ENCODE measurements at places on chromosomes 13 and 19. TPM values are rescaled to one million over a fixed set of nuclear protein-coding genes. Genes with fewer than 3 reads are reported as not detected.
A peak's percentile ranks its signal among the peaks of the same experiment; 100 is the strongest.

- no peak for DNase-seq
Measured at GRCh38 chr19:13770013-13770635, 4.1 kb upstream of the C19orf53 start.

GRCh38 chr13:48009284-48009683 lies 8.2 kb upstream of the SUCLA2 start:
- no peak for DNase-seq

GRCh38 chr19:23665651-23666410 lies 21.2 kb downstream of the ZNF675 start:
- no peak for DNase-seq

- peak; percentile 10 for DNase-seq
Measured at GRCh38 chr13:75850916-75851315, 214.8 kb downstream of the LMO7 start.

GRCh38 chr13:68160466-68160865 lies 930.3 kb upstream of the PCDH9 start:
- DNase-seq, result no peak

GRCh38 chr19:58054901-58055874 lies 3.9 kb upstream of the ZNF135 start:
- DNase-seq, result no peak

GRCh38 chr19:48654299-48655059 lies 8.5 kb upstream of the CA11 start:
- DNase-seq, result peak; percentile 40

GRCh38 chr13:111620166-111620565 lies 299.7 kb downstream of the TEX29 start:
- DNase-seq, result no peak

- no peak for DNase-seq
Measured at GRCh38 chr13:37118016-37118415, 12.6 kb upstream of the CSNK1A1L start.

DNA sequence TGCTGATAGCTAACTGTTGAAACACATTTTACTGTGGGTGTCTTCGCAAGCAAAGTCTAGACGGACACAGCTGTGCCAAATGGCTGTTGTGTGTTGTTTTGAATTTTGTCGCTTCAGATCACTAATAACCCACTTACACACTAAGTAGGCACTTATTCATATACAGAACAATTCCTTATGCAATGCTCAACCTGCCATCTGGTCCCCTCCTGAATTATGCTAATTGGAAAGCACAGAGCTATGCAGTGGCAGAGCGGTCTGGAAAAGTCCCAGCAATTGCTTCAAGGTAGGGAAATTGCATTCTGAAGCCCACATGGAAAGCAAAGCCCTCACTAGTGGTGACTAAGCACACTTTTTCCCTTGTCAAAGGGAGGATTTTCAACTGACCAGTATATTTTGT lies 69.9 kb downstream of the C13orf42 start:
- no peak for DNase-seq

- no peak for DNase-seq
Measured at GRCh38 chr13:46102255-46102605, 2.6 kb downstream of the CPB2 start.

GRCh38 chr13:33087091-33087490 lies 70.9 kb downstream of the KL start:
- DNase-seq, result no peak

- DNase-seq, result no peak
Measured at GRCh38 chr19:38524369-38524768, 90.9 kb downstream of the RYR1 start.

- peak; percentile 69 for DNase-seq
Measured at GRCh38 chr19:41753159-41753558, 2.2 kb upstream of the CEACAM6 start.

- DNase-seq, result no peak
Measured at GRCh38 chr19:40398417-40399131, 8.6 kb upstream of the HIPK4 start.

- no peak for DNase-seq
Measured at GRCh38 chr19:3601021-3601420, 5.7 kb downstream of the TBXA2R start.

DNA sequence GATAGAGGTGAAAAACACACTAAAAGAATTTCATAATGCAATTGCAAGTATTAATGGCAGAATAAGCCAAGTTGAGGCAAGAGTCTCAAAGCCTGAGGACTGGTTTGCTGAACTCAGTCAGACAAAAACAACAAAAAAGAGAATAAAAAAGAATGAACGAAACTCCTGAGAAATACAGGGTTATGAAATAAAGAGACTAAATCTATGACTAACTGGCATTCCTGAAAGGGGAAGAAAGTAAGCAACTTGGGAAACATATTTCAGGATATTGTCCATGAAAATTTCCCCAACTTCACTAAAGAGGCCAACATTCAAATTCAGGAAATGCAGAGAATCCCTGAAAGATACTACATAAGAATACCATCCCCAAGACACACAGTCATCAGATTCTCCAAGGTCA lies 47.8 kb downstream of the UBL3 start:
- DNase-seq, result no peak

DNA sequence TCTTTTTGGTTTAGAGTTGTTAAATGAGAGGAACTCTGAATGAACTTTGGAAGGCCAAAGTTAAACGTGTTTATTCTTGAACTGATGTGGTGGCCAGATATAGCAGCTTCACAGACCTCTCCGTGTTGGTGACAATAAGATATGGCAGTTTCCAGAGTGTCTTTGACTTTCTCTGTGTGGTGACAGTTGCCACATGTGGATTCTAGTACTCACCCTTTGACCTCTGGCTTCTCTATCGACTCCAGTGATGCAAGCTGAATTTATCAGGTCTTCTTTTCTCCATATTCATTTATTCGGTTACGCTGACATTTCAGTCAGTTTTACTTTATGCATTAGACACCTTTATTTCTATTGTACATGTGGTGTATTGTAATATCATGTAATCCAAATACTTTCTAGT lies 1469.5 kb downstream of the SLITRK1 start:
- DNase-seq, result no peak

- DNase-seq, result no peak
Measured at GRCh38 chr19:39937787-39938186, 3.4 kb upstream of the FCGBP start.

DNA sequence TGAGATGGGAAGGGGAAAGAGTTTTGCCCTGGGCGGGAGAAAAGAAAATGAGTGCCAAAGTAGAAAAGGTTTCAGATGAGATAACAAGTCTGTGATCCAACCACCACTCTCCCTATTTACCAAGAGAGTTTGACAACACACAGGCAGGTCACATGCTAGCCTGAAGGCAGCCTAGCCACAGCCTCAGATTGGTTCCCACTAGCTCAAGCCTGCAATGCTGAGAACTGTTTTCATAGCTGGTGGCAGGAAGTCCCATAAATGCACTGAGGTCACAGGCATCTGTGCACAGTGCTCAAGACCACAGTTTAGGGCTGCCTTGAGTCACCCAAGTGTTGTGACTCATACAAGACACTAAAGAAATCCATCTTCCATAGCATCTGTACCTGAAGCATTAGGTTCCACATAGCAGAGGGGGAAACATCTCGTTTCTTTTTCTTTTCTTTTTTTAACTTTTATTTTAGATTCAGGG lies 18.5 kb upstream of the POP4 start:
- DNase-seq, result no peak

DNA sequence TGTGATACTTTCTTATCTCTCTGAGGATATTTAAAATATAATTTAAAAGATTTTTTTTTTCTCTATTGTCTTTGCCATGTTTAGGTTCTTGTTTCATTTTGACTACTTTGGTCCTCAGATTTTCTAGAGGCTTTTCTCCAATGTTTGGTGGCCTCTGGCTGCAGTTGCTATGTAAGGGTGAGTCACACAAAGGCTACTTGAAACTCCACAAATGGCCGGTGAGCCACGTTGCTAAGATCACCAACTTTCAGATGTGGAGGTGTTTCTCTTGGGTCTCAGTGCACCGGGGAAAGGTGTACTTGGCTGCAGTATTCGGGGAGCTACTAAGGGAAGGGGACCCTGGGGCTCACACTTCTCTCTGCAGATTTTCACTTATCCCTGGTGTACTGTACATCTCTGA lies 248.1 kb downstream of the HS6ST3 start:
- no peak for DNase-seq

DNA sequence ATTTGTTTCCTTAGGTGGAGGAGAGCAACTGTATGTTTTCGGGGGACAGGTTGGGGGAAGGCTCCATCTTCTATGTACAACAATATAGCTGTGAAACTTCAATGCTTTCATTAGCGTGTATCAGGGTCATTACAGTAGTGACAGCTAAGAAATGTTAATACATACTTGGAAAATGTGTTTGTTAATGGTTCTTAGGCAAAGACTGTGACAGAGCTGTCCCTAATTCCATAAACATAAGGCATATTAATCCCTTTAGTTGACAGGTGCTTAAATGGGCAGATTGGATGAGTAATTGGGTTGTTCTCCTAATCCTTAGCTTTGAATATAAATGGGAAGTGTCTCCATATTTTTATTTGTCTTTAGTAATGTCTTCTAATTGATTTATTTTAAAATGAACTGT lies 313.7 kb downstream of the HS6ST3 start:
- no peak for DNase-seq

- no peak for DNase-seq
Measured at GRCh38 chr19:13637664-13638063, 126.7 kb upstream of the MRI1 start.

GRCh38 chr19:271856-272255 lies 19.3 kb downstream of the PLPP2 start:
- no peak for DNase-seq

GRCh38 chr13:77544355-77544754 lies 8.8 kb downstream of the SCEL start:
- DNase-seq, result peak; percentile 90

Gene SPRY2
- 9.2 TPM for total RNA-seq

Gene LGALS16
- total RNA-seq, result not detected

Gene KLK15
- total RNA-seq, result not detected

Gene PDX1
- total RNA-seq, result not detected

Gene CGB5
- not detected for total RNA-seq

Gene ZNF543
- total RNA-seq, result 10.1 TPM

Gene ATP4B
- not detected for total RNA-seq

Gene ZNF548
- total RNA-seq, result 16.9 TPM

Gene UHRF1
- total RNA-seq, result 203 TPM
